ENCODE measurements at places on chromosomes 4 and X.

GRCh38 chr4:24801136-24801855 lies 5.9 kb downstream of the SOD3 start:
- no peak for DNase-seq

DNA sequence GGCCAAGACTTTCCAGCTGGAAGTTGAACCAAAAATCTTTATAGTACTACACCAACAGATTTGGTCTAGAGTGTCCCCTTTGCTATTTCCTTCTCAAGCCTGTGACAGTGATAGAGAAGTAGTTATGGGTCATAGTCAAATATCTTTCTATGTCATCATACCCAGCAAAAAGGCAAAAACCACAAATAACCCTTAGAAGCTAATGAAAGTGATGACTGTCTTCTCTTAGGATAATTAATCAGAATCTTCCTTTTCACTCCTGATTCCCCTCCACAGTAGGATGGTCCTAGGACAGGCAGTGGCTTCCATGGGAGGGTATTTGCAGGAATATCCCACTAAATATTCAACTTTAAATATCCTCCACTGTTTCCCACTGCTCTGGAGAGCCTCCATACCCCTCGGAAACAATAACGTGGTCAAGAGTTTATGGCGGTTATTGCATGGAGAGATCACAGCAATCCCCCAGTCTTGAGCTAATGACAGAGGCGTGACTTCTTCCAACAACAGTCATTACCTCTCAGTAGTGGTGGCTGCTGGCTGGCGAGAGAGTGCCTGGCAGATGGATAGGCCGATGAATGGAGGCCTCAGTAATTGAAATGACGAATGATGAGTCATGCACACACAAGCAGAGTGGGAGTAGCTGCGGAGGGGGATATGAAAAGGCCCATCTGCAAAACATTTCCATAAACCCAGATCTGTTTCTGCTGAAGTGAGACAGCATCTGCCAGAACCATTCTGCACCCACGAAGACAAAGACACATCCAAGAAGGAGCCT lies 154.9 kb downstream of the STK32B start:
- peak; percentile 67 for DNase-seq

- no peak for DNase-seq
These were observed 31.7 kb downstream of the RNF212 start for GRCh38 chr4:1081689-1082040.

DNA sequence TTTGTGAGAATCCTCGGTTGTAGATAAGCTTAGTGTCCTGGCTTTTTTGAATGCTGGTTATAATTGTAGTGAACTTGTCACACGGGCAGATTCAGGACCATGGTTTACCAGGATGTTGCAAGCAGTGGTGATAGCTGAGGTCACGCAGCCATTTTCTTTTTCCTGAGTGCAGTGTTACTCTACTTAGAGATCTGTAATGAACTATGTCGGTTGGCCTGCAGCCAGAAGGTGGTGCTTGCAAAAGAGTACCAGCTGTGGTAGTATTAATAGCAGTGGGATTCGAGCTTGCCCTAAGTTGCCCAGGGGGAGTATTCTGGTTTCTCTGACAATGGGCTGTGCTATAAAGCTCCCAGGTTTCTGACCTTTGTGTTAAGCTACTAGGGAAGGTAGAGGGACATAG lies 368.9 kb downstream of the SLITRK2 start:
- no peak for DNase-seq

GRCh38 chr4:107265859-107266258 lies 229.7 kb upstream of the DKK2 start:
- DNase-seq, result no peak

DNA sequence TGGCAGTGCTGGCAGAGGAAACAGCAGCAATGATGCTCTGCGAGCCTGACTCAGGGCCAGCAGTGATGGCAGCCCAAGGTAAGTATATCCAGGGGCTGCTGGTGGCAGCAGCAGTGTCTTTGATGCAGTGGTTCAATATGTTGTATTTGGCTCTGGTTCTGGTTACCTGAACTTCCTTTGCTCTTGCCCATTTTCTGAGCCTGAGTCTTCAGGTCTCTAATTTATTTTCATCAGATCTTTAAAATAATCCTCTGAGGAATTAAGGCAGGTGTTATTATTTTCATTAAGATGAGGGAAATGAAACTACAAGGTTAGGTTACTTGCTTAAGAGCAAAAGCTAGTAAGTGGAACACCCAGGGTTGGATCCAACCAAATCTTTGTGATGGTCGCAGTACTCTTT lies 102.8 kb upstream of the BMP2K start:
- no peak for DNase-seq

GRCh38 chr4:16293210-16293838 lies 67.1 kb upstream of the TAPT1 start:
- no peak for DNase-seq

GRCh38 chrX:40960041-40960440 lies 125.2 kb upstream of the USP9X start:
- no peak for DNase-seq

GRCh38 chr4:169634975-169635374 lies 14.6 kb downstream of the CLCN3 start:
- DNase-seq, result no peak

GRCh38 chrX:142005532-142005931 lies 101.8 kb downstream of the MAGEC1 start:
- no peak for DNase-seq

DNA sequence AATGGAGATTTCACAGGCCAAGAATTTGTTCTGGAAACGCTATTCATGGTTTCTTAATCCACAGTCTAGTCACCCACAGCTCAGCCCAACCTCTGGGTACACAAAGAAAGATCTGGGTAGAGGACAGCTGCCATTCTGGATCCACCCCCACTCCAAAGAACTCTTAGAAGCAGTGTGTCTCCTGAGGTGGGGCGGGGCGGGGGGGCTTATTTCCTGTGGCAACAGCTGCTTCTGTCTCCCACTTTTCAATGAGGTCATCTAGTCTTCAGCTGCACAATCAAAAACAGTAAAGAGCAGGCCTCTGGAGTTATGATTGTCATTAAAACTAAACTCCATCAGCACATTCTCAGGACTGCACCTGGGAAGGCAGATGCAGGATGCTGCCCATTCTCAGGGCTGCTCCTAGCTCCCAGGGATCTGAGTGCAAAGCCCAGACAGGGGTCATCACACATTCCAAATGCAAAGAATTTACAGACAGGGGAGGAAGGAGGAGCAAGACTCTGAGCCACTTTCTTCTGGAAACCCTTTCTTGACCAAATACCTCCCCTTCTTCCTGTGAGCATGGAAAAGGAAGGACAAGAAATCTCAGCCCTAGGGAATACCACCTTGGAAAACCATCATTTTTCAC lies 207.3 kb downstream of the HS6ST2 start:
- peak; percentile 76 for DNase-seq

DNA sequence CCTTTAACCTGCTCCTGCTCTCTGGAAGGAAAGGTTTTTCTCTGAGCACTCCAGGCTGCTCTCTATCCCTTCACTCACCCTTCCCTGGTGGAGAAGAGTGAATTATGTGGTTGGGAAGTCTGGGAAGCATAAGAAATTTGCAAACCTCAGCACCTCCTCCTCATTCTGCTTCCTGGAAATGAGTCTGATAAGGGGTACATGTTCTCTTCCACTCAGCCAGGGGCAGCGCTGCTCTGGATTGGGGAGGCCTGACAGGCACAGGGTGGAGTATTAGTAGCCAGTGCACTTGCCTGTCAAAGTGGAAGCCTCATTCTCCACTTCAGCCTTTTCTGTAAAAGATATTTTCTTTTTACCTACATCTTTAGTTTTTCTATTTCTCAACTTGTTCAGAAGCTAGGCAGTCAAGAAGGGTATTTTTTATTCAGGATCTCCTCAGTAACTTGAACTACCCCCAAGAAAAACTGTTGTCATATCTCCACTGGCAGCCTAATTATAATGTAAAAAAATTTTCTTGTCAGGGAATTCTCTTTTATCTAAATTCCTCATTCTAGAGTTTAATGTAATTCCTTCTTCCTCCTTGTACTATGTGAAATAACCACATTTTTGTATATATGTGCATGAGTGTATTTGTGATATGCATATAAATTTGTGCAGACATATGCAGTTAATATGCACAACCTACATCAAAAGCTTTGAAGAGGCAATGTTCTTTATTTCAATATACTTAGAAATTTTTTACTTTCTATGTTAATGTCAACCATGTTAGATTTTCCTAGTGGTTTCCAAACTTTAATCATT lies 15.3 kb downstream of the ADAMTS3 start:
- DNase-seq, result no peak

DNA sequence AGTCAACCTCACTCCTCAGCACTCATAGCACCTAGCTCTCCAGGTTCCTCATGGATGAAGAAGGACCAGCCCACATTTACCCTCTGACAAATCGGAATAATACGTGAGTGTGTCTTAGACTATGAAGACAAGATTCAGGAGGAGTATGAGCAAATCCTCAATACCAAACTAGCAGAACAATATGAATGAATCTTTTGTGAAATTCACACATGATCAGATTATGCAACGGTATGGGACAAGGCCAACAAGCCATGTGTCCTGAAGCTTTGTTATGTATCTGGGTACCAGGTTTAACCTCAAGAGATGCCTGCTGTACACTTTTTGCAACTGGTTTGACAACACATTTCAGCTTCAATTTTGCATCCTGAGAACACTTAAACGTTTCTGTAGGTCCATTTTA lies 300.1 kb downstream of the OPHN1 start:
- no peak for DNase-seq

GRCh38 chrX:49268702-49269009 lies 937 bp upstream of the PPP1R3F start:
- no peak for DNase-seq

DNA sequence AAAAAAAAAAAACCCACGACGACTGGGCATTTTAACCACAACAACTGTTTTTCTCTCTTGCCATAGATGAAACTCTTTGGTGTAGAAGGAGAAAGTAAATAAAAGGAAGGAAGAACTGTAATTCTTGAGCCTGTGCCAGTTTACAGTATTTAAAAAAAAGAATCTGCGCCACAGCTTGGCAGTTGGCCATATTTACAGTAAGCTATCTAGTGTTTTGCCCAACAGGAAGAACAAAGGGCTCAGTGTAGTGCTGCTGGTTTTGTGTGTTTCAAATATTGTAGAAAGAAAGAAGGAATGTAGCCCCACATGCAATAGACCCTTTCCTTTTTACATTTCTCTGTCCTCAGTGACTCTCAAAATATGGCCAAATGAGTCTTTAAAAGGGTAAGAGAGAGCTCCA lies 66.1 kb downstream of the NR3C2 start:
- DNase-seq, result no peak

DNA sequence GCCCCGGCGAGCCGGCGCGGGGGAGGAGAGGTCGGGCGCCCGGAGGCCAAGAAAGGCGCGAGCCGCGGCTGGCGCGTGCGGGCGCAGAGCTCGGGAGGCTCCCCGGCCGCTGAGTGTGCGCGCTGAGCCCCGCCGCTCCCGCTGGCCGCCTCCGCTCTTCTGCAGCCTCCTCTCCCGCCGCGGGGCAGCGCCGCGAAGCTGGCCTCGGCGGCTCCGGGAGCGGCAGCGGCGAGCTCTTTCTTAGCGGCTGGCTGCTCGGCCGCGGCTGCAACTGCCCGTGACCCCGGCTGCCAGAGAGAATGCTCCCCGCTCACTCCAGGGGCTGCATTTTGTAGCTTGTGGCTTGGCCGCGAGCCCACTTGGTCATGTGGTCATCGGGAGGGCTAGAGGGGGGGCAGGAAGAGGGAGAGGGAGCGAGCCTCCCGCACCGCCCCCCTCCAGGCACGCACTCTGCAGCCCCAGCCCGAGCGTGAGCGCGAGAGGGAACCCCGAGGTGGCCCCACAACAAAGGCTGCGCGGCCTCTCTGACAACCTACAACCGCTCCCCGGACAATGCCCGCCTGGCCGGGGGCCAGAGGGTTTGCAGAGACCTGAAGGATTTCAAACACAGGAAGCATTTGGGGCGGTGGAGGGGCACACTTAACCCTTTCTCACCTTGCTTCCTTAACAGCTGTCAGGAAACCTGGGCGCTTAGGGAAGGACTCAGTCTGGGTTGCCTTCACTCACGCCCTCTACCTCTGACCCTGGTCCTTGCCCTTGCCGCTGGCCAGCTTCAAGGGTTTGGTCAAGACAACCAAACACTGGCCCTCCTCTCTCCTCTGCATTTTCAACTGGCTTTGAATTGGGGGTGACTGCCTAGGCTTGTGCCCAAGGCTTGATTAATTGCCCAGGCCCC lies at the start of gene APLN:
Gene APLN, minus strand, starts transcription at position 305 of the 895 bp plus-strand sequence. CDS start 326 bp downstream, outside the sequence.
- peak; percentile 53 for DNase-seq

GRCh38 chr4:135244696-135245095 lies 1043.1 kb upstream of the PABPC4L start:
- DNase-seq, result no peak

DNA sequence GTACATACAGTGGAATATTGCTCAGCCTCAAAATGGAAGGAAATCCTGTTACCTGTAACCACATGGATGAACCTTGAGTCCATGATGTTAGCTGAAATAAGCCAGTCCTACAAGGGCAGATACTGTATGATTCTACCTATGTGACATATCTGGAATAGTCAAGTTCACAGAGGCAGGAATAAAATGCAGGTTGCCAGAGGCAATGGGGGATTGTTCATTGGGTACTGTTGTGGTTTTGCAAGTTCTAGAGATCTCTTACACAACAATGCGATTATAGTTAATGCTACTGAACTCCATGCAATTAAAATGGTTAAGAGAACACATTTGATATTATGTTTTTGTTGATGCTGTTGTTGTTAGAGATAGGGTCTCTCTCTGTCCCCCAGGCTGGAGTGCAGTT lies 74.6 kb downstream of the SHROOM2 start:
- no peak for DNase-seq

- DNase-seq, result no peak
These were observed 42.8 kb downstream of the HMX1 start for GRCh38 chr4:8828869-8829268.

DNA sequence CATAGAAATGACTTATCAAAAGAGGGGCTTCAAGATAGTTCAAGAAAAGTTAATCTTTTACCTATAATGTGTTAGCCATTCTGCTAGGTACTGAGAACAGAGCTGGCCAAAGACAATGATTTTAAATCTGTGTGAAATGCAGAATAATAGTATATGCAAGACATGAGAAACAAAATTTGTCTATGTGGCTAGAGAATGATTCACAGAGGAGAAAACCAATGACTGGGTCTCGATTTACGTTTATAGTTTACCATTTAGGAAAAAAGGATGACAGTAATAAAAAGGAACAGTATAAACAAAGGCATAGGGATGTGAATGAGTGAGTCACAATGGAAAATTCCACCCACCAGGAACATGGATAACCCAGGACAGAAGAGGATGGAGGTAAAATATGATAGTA lies 31.9 kb downstream of the NPFFR2 start:
- DNase-seq, result no peak

DNA sequence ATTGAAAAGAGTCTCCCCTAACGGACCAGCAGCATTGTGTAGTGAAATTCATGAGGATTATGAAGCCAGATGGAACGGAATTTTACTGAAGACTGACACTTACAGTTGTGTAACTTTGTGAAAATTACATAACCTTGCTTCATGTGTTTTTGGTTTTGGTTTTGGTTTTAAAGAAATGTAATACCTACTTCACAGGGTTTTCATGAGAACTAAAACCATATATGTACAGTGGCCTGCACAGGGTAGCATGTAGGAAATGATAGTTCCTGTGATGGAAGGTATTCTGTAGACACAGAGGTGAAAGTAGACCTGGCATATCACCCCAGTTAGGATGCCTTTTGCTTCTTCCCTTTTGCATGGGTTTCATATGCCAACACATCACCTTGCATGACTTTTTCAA lies 247.0 kb downstream of the BANK1 start:
- DNase-seq, result no peak
